ENCODE measurements at places on chromosomes 3 and 15. TPM values are rescaled to one million over a fixed set of nuclear protein-coding genes. Genes with fewer than 3 reads are reported as not detected.

DNA sequence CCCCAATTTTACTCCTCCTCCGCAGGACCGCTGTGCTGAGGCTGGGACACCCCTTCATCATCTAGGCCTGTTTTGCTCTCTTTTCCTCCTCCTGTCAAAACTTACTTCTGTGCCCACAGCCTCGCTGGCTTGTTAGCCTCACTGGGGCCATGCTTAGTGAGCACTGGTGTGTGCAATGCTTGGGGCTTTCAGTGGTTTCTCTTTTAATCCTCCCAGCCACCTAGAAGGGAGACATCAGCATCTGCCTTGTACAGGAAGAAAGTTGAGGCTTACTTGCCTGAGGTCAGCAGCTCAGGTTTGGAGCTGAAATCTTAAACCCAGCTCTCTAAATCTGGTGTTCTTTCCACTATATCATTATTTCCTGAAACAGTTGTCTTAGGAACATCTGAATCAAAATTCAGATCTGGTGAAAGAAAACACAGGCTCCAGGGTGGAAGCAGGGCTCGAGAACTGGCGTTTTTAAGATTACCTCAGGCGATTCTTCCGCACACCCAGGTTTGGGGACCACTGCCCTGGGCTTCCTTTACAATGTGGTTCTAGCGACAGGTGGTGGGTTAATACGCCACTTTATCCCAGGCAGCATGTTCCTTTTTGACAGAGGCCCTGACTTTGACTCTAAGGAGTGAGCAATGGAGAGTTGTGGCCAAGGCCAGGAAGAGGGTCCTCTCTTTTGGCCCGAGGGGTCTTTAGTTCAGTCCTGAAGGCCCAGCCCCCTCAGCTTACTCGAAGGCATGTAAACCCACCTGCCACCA, 3.8 kb downstream of the THSD4 start:
- no peaks in the 10 kb centered on the region for H3K36me3 ChIP-seq
- no peak overlapping the region for H3K4me3 ChIP-seq
- H3K4me1 ChIP-seq = peaks cover 9% of the 10 kb centered on the region
- peaks cover 27% of the 10 kb centered on the region for H3K27me3 ChIP-seq
- no peak for DNase-seq

DNA sequence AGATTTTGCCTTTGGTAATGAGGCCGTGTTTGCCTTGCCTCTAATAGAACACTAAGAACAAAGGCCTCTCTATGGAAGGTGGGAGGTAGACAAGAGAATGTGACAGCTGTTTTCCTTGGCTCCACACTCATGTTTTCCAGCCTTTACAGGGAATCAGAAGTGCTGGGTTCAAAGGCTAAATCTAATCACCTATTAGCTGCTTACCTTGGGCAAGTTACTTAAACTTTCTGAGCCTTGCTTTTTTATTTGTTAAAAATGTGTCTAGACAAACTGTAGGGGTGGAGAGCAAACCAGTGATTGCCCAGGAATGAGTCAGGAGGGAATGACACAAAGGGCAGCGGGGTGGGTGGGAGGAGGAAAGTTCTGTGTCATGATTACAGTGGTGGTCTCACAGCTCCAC, 179.0 kb downstream of the P3H2 start:
- H3K36me3 ChIP-seq = no peaks in the 10 kb centered on the region
- H3K4me1 ChIP-seq = no peaks in the 10 kb centered on the region
- no peak overlapping the region for H3K4me3 ChIP-seq
- no peak for DNase-seq
- H3K27me3 ChIP-seq = no peaks in the 10 kb centered on the region

The CYP1A2 gene
- total RNA-seq = not detected

The CCRL2 gene
- 2.3 TPM for total RNA-seq

GRCh38 chr15:90845201-90845949, 23.0 kb upstream of the FURIN start:
- peaks cover 14% of the 10 kb centered on the region for H3K4me1 ChIP-seq
- no peaks in the 10 kb centered on the region for H3K36me3 ChIP-seq
- no peaks in the 10 kb centered on the region for H3K27me3 ChIP-seq
- peak; percentile 60 for DNase-seq
- no peak overlapping the region for H3K4me3 ChIP-seq

DNA sequence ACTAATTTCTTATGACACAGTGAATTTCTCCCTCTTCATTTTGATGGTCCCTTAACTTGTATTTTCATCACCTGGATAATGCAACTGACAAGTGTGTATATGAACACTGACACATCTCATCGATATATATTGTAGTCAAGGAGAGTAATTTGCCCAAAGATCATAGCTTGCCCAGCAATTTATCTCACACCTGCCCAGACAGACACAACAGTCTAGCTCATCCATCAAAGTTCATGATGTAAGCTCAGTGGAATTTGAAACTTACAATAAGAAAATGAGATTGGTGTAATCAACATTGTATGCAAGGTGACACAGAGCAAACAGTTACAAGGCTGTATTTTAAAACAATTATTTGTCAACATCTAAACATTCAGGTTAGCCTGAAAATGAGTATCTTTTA, 805.8 kb downstream of the NAALADL2 start:
- no peaks in the 10 kb centered on the region for H3K36me3 ChIP-seq
- no peaks in the 10 kb centered on the region for H3K4me1 ChIP-seq
- no peak overlapping the region for H3K27ac ChIP-seq
- H3K4me3 ChIP-seq = no peak overlapping the region
- H3K27me3 ChIP-seq = no peaks in the 10 kb centered on the region
- no peak for DNase-seq

- H3K4me3 ChIP-seq = no peak overlapping the region
- peak; percentile 70 for DNase-seq
- peaks cover 15% of the 10 kb centered on the region for H3K4me1 ChIP-seq
- H3K27ac ChIP-seq = no peak overlapping the region
These were observed 296.3 kb downstream of the UACA start for GRCh38 chr15:70466895-70467529.

All from B cell (primary cell).